Naive thymus-derived CD8-positive, alpha-beta T cell (primary cell): ENCODE measurements at places on chromosomes 3 and 15. TPM values are rescaled to one million over a fixed set of nuclear protein-coding genes. Genes with fewer than 3 reads are reported as not detected.

Gene NLGN1
- total RNA-seq, result not detected

Gene GOLGA6A
- total RNA-seq, result 0.16 TPM

Gene ZIC4
- not detected for total RNA-seq

Gene LRRC3B
- total RNA-seq, result not detected

Gene LYZL4
- total RNA-seq, result not detected

Gene DPPA4
- 2.2 TPM for total RNA-seq

Gene SPESP1
- total RNA-seq, result 0.60 TPM

Gene LRRC31
- not detected for total RNA-seq

Gene CPEB1
- total RNA-seq, result 3.2 TPM

Gene ACKR4
- total RNA-seq, result not detected

Gene GPR62
- not detected for total RNA-seq

Gene MYRIP
- not detected for total RNA-seq

Gene ZNF639
- 65.2 TPM for total RNA-seq

Gene SCN11A
- 0.39 TPM for total RNA-seq

Gene PLD1
- 0.44 TPM for total RNA-seq

Gene GCNT3
- total RNA-seq, result not detected

Gene DAPK2
- total RNA-seq, result 1.3 TPM

Gene LRTM1
- not detected for total RNA-seq

Gene FSIP1
- total RNA-seq, result 0.30 TPM

Gene PLIN1
- total RNA-seq, result 0.96 TPM

Gene TTC21A
- 8.7 TPM for total RNA-seq

Gene IRAK2
- 4.4 TPM for total RNA-seq

Gene CCDC54
- not detected for total RNA-seq

Gene IMPG2
- total RNA-seq, result 0.96 TPM

Gene TMCC1
- total RNA-seq, result 34.9 TPM

Gene NFKBIZ
- total RNA-seq, result 148 TPM

Gene GYG1
- 21.1 TPM for total RNA-seq

Gene SNRPN
- total RNA-seq, result 165 TPM

Gene TMA7
- 291 TPM for total RNA-seq

Gene RETNLB
- total RNA-seq, result not detected

Gene ARHGAP31
- total RNA-seq, result 1.8 TPM

Gene FBXL2
- total RNA-seq, result not detected

Gene CD96
- 330 TPM for total RNA-seq

Gene APOD
- not detected for total RNA-seq

Gene C3orf20
- total RNA-seq, result 0.44 TPM

Gene AHSG
- not detected for total RNA-seq

Gene CACNA1D
- not detected for total RNA-seq

Gene NANOGP8
- total RNA-seq, result not detected

Gene AQR
- 50.7 TPM for total RNA-seq
